ENCODE measurements at places on chromosomes 1 and 21.

DNA sequence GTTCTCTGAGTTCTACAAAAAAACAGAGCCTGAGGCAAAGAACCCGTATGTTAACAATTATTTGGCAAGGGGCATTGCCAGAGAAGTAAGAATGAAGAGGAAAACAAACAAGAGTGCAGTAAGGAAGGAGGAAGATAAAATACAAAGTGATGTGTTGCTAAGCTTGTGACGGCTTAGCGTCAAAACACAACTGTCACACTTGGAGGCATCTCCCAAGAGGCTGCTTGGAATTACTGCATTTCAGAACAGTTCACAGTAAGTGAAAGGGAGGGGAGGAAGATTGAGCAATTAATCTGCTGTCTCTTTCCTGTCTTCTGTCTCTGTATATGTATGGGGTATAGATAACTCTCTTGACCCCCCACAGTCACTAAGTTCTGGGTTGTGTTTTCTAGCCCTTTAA is 1017.0 kb upstream of the TMPRSS15 start:
- no peak for DNase-seq

DNA sequence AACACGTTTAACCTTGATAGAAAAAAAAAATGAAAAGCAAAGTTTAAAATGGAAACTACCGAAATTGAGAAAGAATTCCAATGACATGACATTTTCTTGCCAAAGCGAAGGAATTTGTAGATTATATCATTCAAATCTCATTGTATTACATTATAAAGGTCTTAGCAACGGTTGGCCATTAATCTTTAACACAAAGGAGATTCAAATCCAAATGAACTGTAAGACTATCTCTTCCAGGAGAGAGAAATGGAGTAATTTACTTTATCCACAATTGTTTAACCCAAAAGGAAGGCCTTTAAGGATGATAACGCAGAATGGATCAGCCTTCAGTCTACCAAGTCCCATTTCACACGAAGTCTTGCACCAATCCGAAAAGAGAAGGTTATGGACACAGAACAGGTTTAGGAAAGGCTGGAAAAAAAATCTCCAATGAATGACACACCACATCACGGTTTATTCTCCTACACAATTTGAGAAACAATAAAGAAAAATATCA is 1.5 kb downstream of the ENAH start:
- DNase-seq = no peak

DNA sequence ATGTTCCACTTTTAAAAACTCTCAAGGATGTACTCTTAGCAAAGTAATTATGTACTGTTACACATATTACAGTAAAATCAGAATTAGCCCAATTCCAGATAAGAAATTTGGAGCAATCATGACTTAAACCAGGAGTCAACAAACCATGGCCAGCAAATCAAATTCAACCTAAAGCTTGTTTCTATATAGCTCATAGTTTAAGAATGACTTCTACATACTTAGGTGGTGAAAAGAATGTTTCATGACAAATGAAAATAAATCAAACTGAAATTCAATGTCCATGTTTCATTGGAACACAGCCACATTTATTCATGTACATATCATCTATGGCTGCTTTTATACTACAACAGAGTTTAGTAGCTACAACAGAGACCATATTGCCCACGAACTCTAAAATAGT is 35.1 kb downstream of the FRRS1 start:
- no peak for DNase-seq

DNA sequence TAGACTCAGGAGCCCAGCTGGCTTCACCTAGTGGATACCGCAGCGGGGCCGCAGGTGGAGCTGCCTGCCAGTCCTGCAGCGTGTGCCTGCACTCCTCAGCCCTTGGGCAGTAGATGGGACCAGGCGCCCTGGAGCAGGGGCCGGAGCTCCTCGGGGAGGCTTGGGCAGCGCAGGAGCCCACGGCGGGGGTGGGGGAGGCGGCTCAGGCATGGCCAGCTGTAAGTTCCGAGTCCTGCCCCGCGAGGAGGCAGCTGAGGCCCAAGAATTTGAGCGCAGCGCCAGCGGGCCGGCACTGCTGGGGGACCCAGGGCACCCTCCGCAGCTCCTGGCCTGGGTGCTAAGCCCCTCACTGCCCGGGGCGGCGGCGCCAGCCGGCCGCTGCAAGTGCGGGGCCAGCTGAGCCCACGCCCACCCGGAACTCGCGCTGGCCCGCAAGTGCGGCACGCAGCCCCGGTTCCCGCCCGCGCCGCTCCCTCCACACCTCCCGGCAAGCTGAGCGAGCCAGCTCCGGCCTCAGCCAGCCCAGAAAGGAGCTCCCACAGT is 30.9 kb downstream of the UTP25 start:
- no peak for DNase-seq

DNA sequence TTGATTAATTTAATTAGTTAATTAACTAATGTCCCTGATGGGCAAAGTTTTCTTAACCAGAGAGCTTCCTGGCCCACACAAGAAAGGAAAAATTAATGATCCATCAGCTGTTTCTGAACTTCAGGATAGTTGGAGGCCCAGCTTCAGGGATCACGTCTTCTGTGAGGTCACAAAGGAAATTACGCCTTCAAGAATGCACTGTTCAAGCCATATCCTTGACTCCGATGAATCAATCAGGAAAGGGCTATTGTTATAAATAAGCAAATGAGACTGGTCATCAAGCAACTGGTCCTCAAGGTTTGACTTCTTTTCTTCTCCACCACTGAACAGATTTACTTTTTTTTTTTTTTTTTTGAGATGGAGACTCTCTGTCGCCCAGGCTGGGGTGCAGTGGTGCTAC is 40.6 kb downstream of the TCP10L start:
- DNase-seq = no peak

- no peak for DNase-seq
These were observed 364.5 kb upstream of the DAB1 start for GRCh38 chr1:57788313-57788712.

DNA sequence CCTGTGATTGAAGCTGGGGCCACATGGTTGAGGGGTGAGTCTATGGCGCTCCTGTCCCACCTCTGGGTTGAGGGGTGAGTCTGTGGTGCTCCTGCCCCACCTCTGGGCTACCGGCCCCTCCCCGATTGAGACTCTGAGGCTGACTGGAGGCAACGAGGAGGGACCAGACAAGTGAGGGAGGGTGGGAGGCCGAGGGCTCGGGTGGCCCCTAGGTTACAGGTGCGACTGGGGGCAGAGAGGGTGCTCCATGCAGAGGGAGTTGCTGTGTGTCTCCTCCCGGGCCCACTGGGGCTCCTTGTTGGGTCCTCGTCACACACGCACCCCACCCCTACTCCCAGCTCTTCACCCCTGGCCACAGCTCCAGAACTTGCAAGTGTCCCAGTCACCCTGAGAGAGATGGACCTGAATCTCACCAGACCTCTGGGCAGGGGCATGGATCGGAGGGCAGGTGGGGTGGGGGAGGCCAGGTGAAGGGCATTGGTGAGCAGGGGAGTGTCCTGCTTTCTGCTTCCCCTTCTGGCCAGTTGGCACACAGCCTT is 12.8 kb downstream of the LDLRAP1 start:
- no peak for DNase-seq

DNA sequence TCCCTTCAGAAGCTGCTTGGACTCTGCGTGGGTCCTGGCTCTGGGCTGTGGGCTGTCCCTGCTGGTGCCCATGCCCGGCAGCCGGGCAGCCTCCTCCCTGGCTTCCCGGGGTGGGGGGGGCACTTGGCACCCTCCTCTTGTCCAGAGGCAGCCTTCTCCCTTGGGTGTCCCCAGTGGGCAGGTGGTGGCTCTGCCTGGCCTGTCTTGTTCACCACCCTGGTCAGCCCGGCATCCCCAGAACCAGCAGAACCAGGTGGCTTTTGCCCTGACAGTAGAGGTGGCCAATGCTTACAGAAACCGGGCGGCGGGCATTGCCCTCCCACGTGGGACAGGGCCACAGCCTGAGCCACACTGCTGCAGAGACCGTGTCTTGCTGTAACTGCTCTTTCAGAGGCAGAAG is 38.0 kb downstream of the CFAP74 start:
- DNase-seq = no peak

DNA sequence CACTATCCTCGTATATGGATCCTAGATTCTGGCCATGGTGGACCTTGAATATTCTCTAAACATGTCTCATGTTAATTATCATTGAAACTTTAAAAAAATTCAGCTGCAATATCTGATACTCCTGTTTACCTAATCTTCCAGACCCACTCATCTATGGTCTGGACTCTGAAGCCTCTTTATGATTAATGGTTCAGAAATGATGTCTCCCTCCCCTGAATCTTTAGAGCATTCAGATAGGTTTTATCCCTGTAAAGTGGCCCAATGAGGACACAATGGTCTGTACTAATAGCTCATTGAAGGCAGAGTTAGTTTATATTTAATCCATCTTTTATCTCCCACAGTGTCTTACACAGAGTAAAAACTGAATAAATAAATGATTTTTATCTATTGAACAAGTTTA is 53.0 kb upstream of the DUSP10 start:
- no peak for DNase-seq

DNA sequence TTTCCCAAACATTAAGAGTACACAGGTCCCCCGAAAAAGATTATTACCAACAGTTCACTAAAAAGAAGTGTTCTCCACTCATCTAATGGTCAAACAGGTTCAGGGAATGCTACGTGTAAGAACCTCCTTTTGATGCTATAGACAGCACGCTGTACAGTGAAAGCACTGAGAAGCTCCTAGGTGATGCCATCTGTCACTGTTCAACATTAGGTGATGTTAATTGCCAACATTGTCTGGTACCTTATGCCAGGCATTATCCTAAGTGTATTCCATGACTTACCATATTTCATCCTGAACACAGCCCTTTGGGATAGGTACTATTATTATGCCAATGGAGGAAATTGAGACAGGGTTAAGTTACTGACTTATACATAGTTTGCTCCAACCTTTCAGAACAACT is 82.1 kb downstream of the DAB1 start:
- DNase-seq = no peak

DNA sequence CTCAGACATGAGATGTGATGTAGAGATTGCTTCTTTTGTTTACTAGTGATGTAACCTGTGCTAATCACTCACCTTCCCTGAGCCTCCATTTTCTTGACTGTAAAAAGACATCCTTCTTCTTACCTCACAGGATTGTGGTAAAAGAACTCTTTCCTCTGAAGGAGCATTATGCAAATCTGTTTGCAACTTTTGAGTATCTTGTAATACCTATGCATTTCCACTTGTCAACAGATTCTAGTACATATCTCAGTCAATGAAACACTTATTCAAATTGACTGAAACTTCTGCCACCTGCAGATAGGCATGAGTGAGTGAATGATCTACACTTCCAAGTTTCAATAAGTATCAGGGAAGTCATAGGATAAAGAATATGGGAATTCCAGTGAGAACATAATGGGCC is 174.7 kb downstream of the HHIPL2 start:
- DNase-seq = no peak

GRCh38 chr1:227411066-227411465 is 92.8 kb upstream of the CDC42BPA start:
- no peak for DNase-seq

DNA sequence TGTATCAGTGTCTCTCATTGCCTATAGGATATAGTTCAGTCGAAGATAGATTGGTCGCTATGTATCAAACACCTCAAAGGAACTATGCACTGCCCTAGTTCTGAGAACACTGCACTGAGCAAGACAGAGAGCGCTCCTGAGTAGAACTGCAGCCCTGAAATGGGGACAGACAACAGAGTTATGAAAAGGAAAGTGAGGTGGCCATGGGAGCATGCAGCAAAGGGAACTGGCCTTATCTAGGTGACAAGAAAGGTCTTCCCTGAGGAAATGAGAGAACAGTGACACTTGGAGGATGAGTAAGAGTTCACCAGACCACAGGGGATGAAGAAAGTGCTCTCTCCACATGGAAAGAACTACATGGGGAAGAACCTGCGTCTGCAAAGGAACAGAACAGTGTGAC is 7.5 kb upstream of the G0S2 start:
- no peak for DNase-seq

DNA sequence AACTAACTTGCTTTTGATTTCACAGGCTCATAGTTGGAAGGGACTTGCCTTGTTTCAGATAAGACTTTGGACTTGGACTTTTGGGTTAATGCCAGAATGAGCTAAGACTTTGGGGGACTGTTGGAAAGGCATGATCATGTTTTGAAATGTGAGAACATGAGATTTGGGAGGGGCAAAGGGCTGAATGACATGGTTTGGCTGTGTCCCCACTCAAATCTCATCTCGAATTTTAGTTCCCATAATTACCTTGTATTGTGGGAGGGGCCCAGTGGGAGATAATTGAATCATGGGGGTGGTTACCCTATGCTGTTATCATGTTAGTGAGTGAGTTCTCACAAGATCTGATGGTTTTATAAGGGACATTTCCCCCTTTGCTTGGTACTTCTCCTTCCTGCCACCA is 222.1 kb downstream of the GRIK1 start:
- DNase-seq = no peak

- no peak for DNase-seq
These were observed 125.0 kb downstream of the FOXD2 start for GRCh38 chr1:47562799-47563198.

GRCh38 chr1:169236143-169236542 is 129.7 kb downstream of the ATP1B1 start:
- no peak for DNase-seq

DNA sequence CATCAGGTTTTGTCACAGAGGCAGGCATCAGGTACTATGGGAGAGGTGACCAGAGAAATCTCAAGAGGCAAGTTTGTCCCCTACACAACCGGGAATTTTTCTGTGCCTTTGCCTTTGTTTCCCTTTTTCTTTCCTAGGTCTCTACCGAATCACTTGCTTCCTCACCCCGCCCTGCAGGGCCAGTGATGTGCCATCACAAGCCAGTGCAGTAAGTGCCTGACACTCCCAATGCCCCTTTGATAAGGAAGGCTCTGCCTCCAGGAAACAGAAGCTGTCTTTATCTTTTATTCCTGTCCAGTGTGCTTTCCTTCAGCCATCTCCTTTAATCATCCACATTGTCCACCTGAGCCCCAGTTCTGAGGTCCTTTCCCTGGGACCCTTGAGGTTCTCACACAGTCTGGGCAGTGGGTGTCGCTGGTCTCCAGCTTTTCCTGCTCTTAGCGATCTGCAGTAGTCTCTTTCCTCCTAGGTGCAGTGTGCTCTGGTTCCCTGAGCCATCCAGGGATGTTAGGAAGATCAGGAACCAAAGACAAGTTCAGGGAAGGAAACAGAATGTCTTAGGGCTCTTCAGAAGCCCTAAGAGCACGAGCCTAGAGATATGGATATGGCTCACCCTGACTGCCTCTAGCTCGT is 36.6 kb downstream of the GJA5 start:
- no peak for DNase-seq

- DNase-seq = no peak
These were observed 14.1 kb upstream of the KIAA1614 start for GRCh38 chr1:180898441-180899219.

DNA sequence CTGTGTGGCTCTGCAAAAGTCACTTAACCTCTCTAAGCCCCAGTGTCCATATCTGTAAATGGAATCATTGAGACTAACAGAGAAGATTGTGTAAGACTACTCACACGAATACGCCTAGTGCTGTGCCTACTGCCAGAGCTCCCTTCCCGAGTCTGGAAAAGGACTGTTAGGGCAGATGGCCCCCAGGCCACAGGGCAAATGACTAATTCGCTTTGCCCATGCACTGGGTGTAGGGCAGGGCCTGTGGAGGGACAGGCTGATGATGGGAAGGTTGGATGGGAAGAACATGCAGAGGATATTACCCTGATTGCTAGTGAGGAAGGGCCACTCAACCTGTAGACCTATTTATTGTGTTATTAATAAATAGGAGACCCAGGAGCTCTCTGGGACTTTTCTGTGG is 4.2 kb upstream of the GPR61 start:
- no peak for DNase-seq

- DNase-seq = no peak
These were observed 612.4 kb downstream of the LTN1 start for GRCh38 chr21:28380241-28380640.

GRCh38 chr21:45839274-45839673 is 142.3 kb upstream of the COL6A1 start:
- DNase-seq = no peak

GRCh38 chr1:117810553-117810952 is 118.9 kb downstream of the GDAP2 start:
- DNase-seq = no peak

Data from SIG-M5 (cell line).